ENCODE measurements at places on chromosomes 1 and 21.
A peak's percentile ranks its signal among the peaks of the same experiment; 100 is the strongest.

- no peak for DNase-seq
These were observed 724.6 kb downstream of the USP25 start for GRCh38 chr21:16454399-16454798.

- DNase-seq: peak; percentile 56
These were observed 48.9 kb downstream of the HLCS start for GRCh38 chr21:36917471-36918158.

DNA sequence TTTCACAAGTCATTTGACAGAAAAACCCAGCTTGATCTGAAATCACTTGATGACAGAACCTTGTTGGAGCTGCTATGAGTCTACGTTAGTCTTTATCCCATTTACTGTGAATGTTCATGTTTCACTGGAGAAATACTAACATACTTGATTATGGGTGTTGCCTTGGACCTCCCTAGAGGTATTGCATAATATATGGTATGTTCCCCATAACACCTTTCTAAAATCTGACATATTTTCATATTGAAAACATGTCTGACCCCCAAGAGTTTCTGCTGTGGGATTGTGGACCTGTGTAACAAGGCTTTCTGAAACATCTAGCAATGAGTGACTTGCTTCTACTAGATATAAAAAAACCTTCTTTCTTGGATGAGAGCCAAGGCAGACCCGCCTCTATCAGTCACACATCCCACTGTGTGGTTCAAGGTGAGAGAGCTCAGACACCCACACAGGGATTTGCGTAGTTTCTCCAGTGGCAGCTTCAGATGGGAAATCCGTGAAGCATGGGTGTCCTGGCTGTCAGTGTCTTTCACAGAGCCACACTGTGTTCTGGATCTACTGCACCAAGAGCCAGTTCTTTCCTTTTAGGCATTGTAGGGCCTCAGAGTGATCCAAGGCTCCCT lies 4.6 kb downstream of the NENF start:
- DNase-seq: no peak

DNA sequence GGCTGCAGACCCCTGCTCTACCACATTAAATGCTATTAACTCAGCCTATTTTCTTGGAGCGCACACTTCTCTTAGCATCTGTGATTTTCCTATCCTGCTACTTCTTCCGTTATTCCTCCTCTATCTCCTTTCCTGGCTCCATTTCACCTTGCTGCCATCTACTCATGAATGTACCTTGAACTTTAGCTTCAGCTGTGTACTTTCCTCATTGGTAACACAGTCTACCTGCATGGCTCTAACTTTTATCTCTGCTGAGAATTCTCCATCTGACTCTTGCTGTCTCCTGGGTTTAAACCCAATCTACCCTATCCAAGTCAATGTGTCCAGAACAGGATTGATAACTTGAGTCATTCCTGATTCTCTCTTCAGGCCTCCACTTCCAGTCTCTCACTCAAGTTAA lies 67.6 kb upstream of the MCOLN3 start:
- no peak for DNase-seq

DNA sequence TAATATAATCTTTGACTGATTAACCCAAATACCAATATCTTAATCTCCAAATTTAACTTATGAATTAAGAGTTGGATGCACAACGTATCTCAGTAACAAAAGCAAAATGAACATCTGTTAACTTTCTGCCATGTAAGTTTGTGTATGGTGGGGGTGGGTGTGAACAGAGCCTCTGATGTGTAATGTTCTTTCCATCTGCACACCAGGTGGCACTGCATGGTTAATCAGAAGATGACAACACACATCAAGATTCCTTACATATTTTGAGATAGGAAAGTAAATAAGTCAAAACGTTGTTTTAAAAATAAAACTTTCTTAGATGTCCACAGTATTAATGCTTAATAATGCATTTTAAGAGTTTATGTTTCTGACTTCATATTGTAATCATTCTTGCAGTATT lies 251.9 kb downstream of the DPYD start:
- peak; percentile 54 for DNase-seq

DNA sequence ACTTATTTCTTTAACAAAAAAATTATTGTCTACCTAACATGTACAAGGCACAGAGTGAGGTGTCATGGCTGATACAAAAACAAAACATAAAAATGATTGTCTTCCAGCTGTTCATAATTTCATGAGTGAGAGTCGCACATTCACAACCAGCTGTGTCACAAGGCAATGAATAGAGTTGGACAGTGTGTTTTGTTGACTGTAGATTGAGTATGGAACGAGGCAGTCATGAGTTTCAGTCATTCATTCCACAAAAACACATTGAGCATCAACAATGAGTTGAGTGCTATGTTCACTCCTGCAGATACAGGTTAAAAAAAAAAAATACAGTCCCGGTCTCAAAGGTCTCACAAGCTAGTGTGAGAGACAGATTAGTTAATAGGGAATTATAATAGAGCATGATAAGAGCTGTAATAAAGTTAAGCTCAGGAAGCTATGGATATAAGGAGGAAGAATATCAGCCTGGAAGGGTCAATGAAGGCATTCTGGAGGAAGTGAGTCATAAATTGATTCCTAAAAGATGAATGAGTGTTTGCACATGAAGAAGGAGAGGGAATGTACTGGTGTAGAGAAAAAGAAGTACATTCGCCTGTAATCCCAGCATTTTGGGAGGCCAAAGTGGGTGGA lies 47.8 kb upstream of the ARHGAP29 start:
- DNase-seq: no peak

GRCh38 chr1:121413821-121414220 lies 229.0 kb downstream of the SRGAP2C start:
- DNase-seq: no peak

- no peak for DNase-seq
These were observed 19.0 kb downstream of the MYOM3 start for GRCh38 chr1:24092979-24093378.

- DNase-seq: no peak
These were observed 4.2 kb downstream of the POMGNT1 start for GRCh38 chr1:46193984-46194570.

GRCh38 chr1:162632217-162632666 lies at the start of gene DDR2:
Gene DDR2 (plus strand): TSS chr1:162632464. CDS start chr1:162719064, 86,600 bp downstream.
- no peak for DNase-seq

DNA sequence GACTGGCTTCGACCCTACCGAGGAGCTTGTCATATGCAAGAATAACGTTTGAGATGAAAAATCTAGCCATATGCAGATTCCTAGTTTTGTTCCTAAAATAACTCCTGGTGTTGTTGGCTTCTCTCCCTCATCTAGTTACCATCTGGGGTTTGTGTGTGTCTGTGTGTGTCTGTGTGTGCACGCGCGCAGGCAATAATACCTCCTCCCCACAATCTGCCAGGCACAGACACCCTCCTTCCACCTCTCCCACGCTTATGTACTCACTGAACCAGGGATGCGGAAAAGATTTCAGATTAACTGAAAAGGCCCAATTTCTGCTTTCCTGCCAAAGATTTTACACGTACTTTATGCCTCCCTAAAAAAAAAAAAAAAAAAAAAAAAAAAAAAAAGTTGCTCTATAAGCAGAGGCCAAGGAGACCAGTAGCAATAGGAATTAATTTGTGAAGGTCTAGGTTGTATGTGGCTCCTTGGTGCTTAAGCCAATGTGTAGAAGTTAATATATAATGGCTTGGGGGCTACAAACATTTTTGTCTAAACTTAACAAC lies 452.7 kb downstream of the NUF2 start:
- DNase-seq: peak; percentile 74

GRCh38 chr1:87388411-87388810 lies 59.7 kb downstream of the LMO4 start:
- DNase-seq: no peak

DNA sequence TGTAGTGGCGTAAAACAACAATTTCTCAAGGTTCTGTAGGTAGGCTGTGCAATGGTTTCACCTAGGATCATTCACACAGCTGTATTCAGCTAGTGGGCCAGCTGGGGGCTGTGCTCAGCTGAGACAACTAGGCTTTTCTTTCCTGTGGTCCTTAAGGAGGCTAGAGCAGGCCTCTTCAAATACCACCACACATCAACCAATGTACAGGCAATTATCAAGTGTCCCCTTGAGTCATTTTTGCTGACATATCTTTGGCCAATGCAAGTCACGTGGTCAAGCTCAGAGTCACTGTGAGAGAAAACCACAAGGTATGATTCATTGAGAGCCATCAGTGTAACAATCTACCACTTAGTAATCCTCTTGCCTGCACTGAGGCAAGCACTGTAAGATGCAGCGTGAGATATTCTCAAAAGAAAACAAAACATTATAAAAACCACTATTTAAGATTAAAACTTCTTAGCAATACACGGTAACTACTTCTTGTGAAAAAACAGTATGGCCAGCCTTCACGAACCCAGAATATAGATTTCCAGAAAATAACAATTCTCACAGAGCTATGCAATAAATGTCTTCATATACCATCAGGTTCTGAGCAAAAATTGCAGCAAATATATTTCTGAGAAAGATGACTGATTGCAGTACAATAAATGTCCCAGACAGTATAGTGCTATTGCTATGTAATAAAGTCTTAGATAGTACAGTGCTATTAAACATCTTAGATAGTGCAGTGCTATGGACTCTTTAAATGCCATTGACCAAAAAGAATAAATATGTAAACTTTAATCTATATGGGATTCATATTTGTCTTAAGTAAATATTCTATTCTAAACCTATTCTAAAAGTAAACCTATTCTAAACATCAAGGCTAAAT lies 55.3 kb downstream of the NME7 start:
- DNase-seq: no peak

- no peak for DNase-seq
These were observed 9.7 kb downstream of the TMEM81 start for GRCh38 chr1:205074513-205074912.

DNA sequence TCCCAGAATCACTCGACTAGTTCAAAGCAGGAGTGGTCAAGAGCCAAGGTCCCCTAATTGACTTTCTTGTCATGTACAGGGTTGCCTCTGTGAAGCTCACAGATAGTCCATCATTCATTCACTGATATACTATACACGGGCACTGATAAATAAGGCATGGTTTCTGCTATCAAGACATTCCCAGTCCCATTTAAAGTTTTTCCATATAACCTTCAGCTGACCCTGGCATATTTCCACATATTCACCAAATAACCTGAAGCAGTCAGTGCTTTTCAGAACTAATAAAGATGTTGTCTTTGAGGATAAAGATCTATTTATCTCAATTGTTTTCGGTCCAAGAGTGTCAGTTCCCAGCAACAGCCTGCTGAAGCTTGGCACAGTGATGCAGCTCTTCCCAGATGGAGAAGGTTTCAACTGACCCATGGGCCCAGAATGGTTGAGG lies 173.4 kb downstream of the ZZZ3 start:
- peak; percentile 33 for DNase-seq

- peak; percentile 90 for DNase-seq
These were observed 48.9 kb downstream of the PRKCZ start for GRCh38 chr1:2098839-2099785.

GRCh38 chr1:197384471-197384870 lies 116.4 kb downstream of the CRB1 start:
- no peak for DNase-seq

GRCh38 chr1:153217212-153217611 lies at the start of gene PRR9:
Gene PRR9 (plus strand): TSS chr1:153217584. CDS start chr1:153218145, 561 bp downstream.
- no peak for DNase-seq

GRCh38 chr1:234770924-234771540 lies 161.1 kb upstream of the IRF2BP2 start:
- no peak for DNase-seq

GRCh38 chr1:111505641-111506119 lies 2.2 kb upstream of the ADORA3 start:
- DNase-seq: peak; percentile 75

- no peak for DNase-seq
These were observed 124.8 kb upstream of the EDN2 start for GRCh38 chr1:41609166-41609883.

- DNase-seq: no peak
These were observed 145.2 kb downstream of the NTMT2 start for GRCh38 chr1:170290991-170291390.

GRCh38 chr1:5239911-5240310 lies 585.5 kb downstream of the AJAP1 start:
- no peak for DNase-seq

GRCh38 chr1:10033359-10033845 lies 644 bp downstream of the UBE4B start:
- DNase-seq: no peak

GRCh38 chr1:33931111-33931475 lies 67.2 kb downstream of the HMGB4 start:
- DNase-seq: no peak

DNA sequence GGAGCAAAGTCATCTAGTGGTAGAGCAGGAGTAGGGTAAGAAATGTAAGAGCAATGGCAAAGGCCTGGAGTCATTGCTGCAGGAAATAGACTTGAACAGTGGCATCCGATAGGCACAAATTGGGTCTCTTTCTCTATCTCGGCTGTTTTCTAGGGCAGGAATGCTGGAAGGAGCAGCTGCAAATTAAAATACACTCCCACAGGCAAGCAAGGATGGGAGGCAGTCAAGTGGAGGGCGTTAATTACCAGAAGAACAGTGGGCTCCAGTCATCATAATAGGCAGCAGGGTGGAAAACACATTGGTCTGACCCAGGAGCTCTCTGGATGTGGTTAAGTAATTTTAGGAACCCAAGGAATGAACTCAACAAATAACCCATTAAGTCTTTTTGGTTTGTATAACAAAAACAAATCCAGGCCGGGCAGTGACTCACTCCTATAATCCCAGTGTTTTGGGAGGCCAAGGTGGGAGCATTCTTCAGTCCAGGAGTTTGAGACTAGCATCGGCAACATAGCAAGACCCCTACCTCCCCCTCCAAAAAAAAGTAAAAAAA lies 7.8 kb upstream of the TDRD5 start:
- no peak for DNase-seq

GRCh38 chr1:59173721-59174120 lies 123.2 kb upstream of the FGGY start:
- no peak for DNase-seq

DNA sequence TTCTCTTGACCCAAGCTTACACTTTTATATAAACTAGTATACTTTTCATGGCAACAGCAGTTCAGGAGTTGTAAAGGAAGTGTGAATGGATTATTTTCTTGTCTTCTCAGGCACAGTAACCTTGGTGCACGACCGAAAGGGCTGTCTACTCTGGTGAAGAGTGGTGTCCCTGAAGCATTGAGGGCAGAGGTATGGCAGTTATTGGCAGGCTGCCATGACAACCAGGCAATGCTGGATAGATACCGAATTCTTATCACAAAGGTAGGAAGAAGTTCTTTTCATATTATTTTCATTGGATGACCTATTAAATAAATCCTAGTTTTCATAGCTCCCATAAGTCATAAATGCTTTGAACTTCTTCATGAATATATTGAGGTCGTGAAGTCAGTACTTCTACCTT lies 53.9 kb upstream of the GPR52 start:
- DNase-seq: no peak

GRCh38 chr21:38139380-38140168 lies 117.2 kb upstream of the KCNJ15 start:
- no peak for DNase-seq

DNA sequence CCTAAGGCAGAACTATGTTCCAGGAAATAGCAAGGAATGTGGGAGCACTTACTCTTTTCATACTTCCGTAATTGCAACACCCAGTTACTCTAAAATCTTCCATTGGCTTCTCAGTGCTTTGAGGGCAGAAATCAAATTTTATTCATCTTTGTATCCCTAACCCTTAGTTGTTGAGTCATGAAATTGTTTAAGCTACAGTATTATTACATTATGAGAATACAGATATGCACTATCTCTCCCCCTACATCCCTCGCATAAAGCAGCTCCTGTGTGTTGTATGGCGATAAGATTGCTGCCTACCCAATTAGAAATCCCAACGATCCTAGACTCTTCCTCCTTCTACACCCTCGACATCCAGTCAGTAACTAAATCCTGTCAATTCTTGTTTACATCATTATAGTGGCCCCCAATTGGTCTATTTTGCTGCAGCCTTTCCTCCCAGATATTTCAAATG lies 2.6 kb downstream of the AIDA start:
- no peak for DNase-seq

Measured in Ammon's horn (tissue), 1 donor.